ENCODE measurements at places on chromosomes 3 and 15. TPM values are rescaled to one million over a fixed set of nuclear protein-coding genes. Genes with fewer than 3 reads are reported as not detected.

SKOR1 gene
- total RNA-seq = under 0.01 TPM

BFSP2 gene
- total RNA-seq = 0.69 TPM

RGMA gene
- total RNA-seq = 2.5 TPM

GMNC gene
- not detected for total RNA-seq

CAMKV gene
- total RNA-seq = not detected

ADAMTS7 gene
- total RNA-seq = 4.0 TPM

CHAC1 gene
- 5.5 TPM for total RNA-seq

THRB gene
- total RNA-seq = not detected

ARPIN gene
- 17.2 TPM for total RNA-seq

ANKUB1 gene
- not detected for total RNA-seq

COL6A5 gene
- total RNA-seq = under 0.01 TPM

RAB27A gene
- 213 TPM for total RNA-seq

MRPL47 gene
- 44.3 TPM for total RNA-seq

P2RY14 gene
- not detected for total RNA-seq

SPCS1 gene
- total RNA-seq = 86.9 TPM

ACKR4 gene
- 1.1 TPM for total RNA-seq

ACKR2 gene
- total RNA-seq = not detected

GOLGA8T gene
- total RNA-seq = not detected

ECE2 gene
- total RNA-seq = not detected

SPESP1 gene
- total RNA-seq = 5.2 TPM

CACNA2D3 gene
- total RNA-seq = 0.36 TPM

ENTPD3 gene
- under 0.01 TPM for total RNA-seq

FETUB gene
- total RNA-seq = not detected

TAGLN3 gene
- total RNA-seq = 0.31 TPM

EFHB gene
- total RNA-seq = under 0.01 TPM

GATM gene
- 29.6 TPM for total RNA-seq

IL16 gene
- 15.5 TPM for total RNA-seq

HESX1 gene
- 0.34 TPM for total RNA-seq

CPN2 gene
- not detected for total RNA-seq

SEMA3B gene
- 5.3 TPM for total RNA-seq

ILDR1 gene
- not detected for total RNA-seq

SYNPR gene
- not detected for total RNA-seq

IL12A gene
- total RNA-seq = not detected

ABHD14A gene
- total RNA-seq = 12.0 TPM

DNAH12 gene
- total RNA-seq = 0.36 TPM

RTP3 gene
- not detected for total RNA-seq

ACOX2 gene
- 1.3 TPM for total RNA-seq

TF gene
- total RNA-seq = 0.36 TPM

PLA2G4D gene
- not detected for total RNA-seq

AADACL2 gene
- total RNA-seq = not detected

CXCR6 gene
- not detected for total RNA-seq

HDGFL3 gene
- total RNA-seq = 20.0 TPM

C2CD4A gene
- total RNA-seq = under 0.01 TPM

BOC gene
- total RNA-seq = 11.7 TPM

NR2F2 gene
- 5.3 TPM for total RNA-seq

VIPR1 gene
- not detected for total RNA-seq

GCHFR gene
- 2.5 TPM for total RNA-seq

CHP1 gene
- 95.6 TPM for total RNA-seq

MEIS2 gene
- total RNA-seq = 0.31 TPM

RLBP1 gene
- total RNA-seq = under 0.01 TPM

NFKBIZ gene
- 147 TPM for total RNA-seq

CCDC54 gene
- total RNA-seq = not detected

CCK gene
- not detected for total RNA-seq

TTLL13 gene
- total RNA-seq = not detected

AMT gene
- 1.4 TPM for total RNA-seq
